Posterior vena cava (tissue), 2 donors: ENCODE measurements at places on chromosomes 3 and 15. TPM values are rescaled to one million over a fixed set of nuclear protein-coding genes. Genes with fewer than 3 reads are reported as not detected.

Gene ZNF770
- 30.7 TPM for total RNA-seq

Gene ARID3B
- 4.9 TPM for total RNA-seq

Gene FAM3D
- total RNA-seq: not detected

Gene C3orf85
- not detected for total RNA-seq

GRCh38 chr3:139559541-139559940 is 20.0 kb upstream of the RBP1 start:
- no peak for DNase-seq

Gene FGF7
- 183 TPM for total RNA-seq

Gene WDR49
- total RNA-seq: 3.4 TPM

GRCh38 chr3:48215876-48216275 is 7.4 kb upstream of the CAMP start:
- DNase-seq: no peak

- no peak for DNase-seq
Observed at GRCh38 chr15:90716317-90716975, 700 bp upstream of the BLM start.

- DNase-seq: no peak
Observed at GRCh38 chr3:179872842-179873241, 163.9 kb downstream of the PEX5L start.

- no peak for DNase-seq
Observed at GRCh38 chr3:43773273-43774094, 82.7 kb downstream of the ABHD5 start.

Gene DUOXA2
- not detected for total RNA-seq

- DNase-seq: no peak
Observed at GRCh38 chr15:68674975-68675374, 96.2 kb downstream of the CORO2B start.

DNA sequence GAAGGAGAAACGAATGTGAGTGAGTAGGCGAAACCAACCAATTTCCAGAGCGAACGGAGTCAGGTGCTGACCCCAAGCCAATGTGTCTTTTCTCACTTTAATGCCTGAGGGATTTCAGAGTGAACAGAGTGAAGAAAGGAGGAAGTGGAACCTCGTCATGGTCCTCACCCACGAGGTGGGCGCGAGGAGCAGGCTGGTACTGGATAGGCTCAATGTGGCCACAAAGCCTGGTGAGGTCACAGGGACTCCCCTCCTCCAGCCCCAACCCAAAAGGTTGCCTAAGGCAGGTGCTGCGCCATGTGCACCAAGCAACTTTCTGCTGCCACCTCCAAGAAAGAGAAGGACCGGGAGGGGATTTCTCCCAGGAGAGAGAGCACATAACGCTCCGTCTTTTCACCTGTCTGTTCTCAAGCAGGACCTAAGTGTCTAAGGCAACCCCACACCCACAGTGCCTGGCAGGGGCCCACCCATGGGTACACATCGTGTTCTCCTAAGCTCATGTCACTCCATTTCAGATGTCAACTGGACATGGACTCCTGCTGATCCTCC is 3.8 kb downstream of the NRROS start:
- DNase-seq: no peak

Gene GOLGA8H
- 0.52 TPM for total RNA-seq

DNA sequence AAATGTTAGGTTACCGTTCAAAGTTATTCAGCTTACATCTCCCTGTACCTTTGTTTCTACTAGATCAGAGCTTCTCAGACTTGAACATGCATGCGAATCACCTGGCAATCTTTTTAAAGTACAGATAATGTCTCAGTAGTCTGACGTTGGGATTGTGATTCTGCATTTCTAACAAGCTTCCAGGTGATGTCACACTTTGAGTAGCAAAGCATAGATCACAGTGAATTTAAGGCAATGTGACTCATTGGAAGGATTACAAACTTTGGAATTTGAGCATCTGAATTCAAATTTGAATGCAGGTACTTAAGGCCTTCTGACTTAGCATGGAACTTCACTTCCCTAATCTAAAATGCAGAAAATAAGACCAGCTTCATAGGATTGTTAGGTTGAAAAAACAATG is 10.8 kb upstream of the ZMAT3 start:
- no peak for DNase-seq
